NCI-H187 (cell line): ENCODE measurements at places on chromosomes 7 and 10.

GRCh38 chr10:127755753-127756152 lies 18.8 kb downstream of the FOXI2 start:
- no peak for DNase-seq

DNA sequence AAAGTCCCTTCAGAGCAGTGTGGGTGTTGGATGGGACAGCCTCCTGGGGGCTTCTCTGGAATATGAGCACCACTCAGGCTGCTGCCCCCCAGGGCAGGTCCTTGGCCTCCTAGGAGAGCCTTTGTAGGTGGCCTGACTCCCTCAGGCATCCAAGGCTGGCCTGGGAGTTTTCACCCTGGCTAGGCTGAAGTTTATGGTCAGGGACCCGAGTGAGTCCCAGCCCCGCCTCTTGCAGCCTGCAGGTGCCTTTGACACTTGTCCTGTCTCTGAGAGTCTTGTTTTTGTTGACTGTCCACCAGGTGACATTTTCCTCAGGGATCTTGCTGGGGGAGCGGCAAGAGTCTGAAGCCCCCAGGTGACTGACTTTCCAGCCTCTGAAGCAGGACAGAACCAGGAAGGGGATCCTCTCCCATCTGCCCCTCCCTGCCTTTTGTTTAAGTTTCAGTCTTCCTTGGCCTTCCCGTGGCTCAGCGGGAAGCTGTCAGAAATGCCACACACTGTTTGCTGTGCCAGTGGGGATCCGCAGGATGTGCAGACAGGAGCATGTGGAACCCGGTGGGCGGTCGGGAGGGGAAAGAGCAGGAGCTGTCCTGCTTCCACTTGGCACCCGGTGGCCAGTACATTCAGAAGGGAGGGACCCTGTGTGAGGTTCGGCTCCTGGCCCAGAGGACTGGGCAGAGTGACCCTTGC lies 59.5 kb downstream of the LRRC18 start:
- DNase-seq, result no peak

GRCh38 chr7:155054761-155055160 lies 15.4 kb upstream of the HTR5A start:
- no peak for DNase-seq

GRCh38 chr7:17118412-17118811 lies 180.0 kb upstream of the AHR start:
- DNase-seq, result no peak

DNA sequence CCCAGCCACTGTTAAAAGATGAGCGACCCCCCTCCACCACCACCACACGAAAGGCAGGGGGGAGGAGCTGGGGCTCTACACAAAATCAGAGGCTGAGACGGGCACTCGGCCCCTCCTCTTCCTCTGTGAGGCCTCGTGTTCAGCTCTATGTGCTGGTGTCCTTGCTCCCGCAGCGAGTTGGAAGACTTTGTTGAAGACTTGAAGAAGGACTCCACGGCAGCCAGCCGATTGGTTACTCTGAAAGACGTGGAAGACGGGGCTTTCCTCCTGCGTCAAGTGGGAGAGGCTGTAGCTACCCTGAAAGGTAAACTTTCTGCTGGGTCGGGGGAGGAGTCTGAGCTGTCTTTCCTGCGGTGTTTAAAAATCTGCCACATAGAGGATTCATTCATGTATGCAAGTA lies 203.7 kb downstream of the ARHGAP21 start:
- no peak for DNase-seq

GRCh38 chr7:8177109-8177933 lies 84.6 kb downstream of the ICA1 start:
- DNase-seq, result no peak

- peak; percentile 3 for DNase-seq
Observed at GRCh38 chr7:141785706-141786552, 4.1 kb upstream of the TAS2R5 start.

- no peak for DNase-seq
Observed at GRCh38 chr7:79455173-79455790, 1.8 kb upstream of the MAGI2 start.

DNA sequence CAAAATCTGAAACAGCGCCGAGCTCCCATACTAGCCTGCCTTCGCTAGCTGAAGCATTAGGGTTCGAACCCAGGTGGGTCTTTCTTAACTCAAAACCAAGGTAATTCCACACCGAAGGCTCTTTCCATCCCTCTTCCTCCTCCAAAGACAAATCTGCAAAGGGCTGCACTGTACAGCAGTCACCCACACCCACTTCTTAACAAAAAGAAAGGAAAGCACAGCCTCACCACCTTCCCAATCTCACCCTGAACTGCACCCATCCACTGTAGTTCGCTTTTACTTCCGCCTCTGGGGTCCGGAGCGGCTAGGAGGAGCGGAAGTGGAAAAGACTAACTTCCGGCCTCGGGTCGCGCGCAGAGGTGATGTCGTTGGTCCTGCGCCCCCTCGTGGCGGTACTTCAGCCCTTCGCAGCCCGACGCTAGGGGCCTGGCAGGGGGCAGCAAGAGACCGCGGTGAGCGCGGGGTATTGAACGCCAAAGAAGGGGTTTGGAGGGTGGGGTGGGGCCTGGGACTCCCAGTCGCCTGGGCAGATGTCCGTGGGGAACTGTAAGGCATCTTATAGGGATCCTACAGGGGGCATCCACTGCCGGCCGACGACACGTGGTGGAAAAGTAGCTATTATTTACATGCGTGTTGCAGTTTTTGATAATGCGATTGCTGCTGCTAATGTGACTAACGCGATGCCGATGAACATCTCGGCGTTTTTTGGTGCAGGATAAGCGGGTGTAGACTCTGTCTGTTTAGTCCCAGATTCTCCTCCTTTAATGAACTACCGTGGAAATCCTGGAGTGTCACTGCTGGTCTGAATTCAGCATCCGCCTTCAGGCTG lies at the start of gene MTERF1:
TSS of gene MTERF1 (minus strand) at position 290 of the 829 bp plus-strand sequence. CDS start 619 bp downstream, outside the sequence.
- DNase-seq, result peak; percentile 97

DNA sequence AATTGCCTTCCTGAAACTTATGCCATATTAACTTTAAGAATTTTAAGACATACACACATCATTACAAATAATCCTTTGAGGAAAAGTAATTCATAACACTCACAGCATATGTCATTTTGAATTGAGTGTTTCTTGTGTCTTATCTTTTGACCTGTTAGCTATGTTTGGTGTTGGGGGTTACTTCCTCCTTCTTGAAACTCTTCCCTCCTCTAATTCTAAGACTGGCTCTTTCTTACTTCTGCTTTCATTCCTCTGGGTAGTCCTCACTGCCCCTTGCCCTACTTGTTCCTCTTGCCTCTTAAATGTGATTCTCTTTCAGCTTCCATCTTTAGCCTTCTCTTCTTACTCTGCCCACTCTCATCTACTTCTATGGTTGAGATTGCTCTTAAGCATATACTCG lies 28.3 kb upstream of the PIP4K2A start:
- no peak for DNase-seq

DNA sequence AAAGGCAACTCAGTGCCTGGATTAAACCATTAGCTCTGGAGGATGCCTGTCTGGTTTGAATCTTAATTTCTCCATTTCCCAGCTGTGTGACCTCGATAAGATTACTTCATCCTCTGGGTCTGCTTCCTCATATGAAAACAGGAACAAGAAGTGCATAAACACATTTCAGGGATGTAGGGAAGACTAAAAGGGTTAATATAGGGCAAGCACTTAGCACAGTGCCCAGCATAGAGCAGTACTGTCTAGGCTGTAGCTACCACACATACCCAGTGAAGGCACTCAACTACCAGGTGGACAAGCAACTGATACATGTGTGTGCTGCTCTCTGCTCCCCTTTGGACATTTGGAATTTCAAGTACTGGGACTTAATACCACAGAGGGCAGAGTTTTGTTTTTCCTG lies 85.4 kb downstream of the KCNMA1 start:
- no peak for DNase-seq

DNA sequence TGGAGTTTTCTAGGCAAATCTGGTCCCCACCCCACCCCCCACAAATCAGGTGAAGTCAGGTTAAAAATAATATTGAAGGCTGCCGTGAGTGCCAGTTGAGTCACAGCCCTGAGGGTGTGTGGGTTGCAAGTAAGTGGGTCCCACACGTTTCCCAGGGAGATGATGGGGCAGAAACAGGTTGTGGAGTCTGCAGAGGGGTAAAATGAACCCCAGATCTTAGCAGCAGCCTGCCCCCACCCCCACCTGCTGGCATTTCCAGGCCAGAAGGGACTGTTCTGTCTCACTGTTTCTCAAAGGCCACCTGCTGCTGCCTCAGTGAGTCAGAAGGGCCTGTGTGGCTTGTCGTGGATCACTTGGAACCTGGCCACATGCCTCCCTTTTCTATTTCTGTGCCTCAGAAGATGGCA lies 59.8 kb upstream of the SMNDC1 start:
- DNase-seq, result no peak

DNA sequence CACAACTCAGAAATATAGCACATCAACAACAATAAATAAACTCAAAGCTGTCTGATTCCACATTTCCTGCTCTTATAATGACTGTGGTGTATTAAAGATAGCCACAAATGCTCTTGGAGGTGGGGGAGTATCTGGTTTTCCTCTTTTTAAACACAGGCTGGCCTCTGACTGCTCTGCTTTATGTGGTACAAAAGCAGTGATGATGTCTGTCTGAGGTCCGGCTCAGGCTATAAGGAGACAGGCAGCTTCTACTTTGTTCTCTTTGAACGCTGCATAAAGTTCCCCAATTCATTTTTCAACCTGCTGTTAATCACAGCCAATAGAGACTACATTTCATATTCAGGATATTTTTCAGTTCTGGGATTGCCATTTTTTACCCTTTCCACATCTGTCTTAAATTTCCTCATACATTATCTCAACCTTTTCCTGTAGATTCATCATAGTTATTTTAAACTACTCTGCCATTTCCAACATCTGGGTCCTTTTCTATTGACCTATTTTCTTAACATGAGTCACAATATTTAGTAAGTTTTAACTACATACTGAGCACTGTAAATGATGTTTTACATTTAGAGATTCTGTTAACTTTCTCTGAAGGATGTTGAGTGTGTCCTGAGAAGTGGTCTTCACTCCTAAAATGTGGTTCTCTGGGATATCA lies 64.9 kb downstream of the CRPPA start:
- DNase-seq, result no peak

- no peak for DNase-seq
Observed at GRCh38 chr10:113791691-113792090, 40.2 kb downstream of the PLEKHS1 start.

- DNase-seq, result no peak
Observed at GRCh38 chr7:26723129-26723528, 141.3 kb downstream of the SKAP2 start.

DNA sequence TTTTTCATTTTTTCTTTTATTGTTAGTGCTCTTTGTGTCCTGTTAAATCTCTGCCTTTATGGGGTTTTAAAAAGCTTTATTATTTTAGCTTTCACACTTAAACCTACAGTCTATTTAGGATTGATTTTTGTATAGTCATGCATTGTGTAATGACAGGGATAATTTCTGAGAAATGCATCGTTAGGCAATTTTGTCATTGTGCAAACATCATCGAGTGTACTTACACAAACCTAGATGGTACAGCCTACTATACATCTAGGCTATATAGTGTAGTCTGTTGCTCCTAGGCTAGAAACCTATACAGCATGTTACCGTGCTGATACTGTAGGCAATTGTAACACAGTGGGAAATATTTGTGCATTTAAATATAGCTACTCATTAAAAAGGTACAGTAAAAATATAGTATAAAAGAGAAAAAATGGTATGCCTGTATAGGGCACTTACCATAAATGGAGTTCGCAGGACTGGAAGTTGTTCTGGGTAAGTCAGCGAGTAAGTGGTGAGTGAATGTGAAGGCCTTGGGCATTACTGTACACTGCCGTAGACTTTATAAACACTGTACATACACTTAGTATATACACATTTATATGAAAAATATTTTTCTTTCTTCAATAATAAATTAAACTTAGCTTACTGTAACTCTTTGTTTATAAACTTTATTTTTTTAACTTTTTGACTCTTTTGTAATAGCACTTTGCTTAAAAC lies 16.0 kb downstream of the UBE2D1 start:
- DNase-seq, result no peak

- DNase-seq, result no peak
Observed at GRCh38 chr7:156236936-156237599, 403.5 kb upstream of the RNF32 start.

- DNase-seq, result no peak
Observed at GRCh38 chr7:70481570-70482123, 650.3 kb upstream of the GALNT17 start.

DNA sequence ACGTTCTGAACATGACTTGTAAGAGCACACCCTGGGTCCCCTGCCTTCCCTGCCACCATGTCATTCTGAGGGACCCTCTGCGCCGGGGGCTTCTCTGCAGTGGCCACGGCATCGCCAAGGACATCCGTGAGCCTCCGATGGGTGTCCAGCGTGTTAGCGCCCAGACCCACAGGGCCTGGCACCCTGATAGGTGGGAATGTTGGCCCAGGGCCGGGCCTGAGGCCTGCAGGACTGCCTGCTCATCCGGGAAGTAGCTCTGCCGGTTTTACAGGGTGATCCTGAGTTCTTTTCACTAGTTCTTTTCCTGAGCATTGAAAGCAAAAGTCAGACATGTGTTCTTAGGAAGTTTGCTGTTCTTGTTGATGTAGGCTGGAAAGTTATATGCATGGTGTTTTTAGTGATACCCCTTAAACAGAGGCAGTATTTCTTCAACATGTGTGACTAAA lies 54.5 kb downstream of the WDR37 start:
- no peak for DNase-seq

DNA sequence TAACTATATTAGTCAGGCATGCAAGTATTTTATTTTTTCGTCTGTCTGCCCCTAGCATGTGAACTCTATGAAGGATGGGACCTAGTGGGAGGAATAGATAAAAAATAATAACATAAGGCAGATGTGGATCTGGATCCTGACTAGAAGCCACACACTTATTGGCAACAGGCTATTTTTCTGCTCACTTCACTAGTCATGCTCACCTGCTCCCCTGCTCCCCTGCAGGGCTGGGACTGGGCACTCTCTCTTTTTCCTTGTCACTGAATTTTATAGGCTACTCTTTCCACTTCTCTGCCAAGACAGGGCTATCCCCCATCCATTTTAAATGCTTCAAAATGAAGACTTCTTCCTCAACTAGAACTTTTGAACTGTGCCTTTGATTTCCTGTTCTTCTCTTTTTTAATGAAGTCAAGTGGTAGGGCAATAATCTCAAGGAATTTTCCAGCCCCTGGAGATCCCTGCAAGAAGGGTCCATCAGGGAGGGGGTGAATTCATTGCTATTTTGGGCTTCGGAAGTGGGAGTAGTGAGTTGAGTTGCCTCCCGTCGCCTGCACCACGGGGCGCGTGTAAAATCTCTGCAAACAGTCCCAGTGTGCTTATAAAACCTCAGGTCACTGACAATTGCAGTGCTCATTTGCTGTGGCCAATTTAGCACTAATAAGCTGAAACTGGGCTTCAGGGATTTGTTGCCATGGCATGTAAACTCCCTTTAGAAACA lies 156.7 kb upstream of the NPVF start:
- no peak for DNase-seq

- no peak for DNase-seq
Observed at GRCh38 chr10:113987805-113988204, 55.9 kb upstream of the ADRB1 start.

DNA sequence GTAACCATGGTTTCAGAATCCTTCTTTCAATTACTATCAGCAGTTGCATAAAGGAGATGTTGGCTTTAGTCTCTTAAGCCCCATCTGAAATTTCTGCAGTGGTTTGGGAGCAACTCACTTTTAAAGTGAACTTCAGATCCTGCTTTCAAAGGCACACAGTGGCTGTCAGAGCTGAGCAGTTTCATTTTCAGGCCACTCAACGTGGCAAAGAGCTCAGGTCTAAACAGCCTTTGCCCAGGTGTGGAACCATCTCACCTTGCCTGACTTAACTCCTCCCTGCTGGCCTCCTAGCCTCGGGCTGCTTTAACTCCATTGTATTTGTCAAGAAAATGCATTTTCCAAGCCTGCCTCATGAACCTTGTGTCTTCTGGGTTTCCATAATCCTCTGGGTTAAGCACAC lies 197.5 kb upstream of the KMT2E start:
- DNase-seq, result no peak

GRCh38 chr10:127827354-127828140 lies 65.2 kb downstream of the CLRN3 start:
- no peak for DNase-seq
